ENCODE measurements at places on chromosomes 3 and 15.

DNA sequence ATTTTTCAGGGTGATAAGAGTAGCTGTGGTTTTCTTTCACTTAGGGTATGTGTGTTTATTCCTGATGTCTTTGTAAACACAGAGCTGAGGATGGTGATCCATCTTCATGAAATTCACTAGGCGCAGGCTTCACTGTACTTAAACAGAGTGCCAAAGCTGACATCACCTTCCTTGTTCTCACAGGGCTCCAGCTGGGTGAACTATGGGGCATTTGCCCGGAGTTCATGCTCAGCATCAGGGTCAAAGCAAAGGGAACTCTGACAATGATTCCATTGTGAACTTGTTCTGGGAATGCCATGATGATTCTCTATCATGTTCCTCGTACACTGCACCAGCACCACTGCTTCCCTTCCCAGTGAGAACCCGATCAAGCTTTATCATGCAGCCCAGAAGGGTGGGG is 184.8 kb upstream of the P2RY1 start:
- peak; percentile 27 for DNase-seq

- peak; percentile 92 for DNase-seq
Observed at GRCh38 chr3:117997201-117998049, 1037.2 kb downstream of the IGSF11 start.

- DNase-seq: peak; percentile 96
Observed at GRCh38 chr3:1087066-1087560, 5.7 kb upstream of the CNTN6 start.

DNA sequence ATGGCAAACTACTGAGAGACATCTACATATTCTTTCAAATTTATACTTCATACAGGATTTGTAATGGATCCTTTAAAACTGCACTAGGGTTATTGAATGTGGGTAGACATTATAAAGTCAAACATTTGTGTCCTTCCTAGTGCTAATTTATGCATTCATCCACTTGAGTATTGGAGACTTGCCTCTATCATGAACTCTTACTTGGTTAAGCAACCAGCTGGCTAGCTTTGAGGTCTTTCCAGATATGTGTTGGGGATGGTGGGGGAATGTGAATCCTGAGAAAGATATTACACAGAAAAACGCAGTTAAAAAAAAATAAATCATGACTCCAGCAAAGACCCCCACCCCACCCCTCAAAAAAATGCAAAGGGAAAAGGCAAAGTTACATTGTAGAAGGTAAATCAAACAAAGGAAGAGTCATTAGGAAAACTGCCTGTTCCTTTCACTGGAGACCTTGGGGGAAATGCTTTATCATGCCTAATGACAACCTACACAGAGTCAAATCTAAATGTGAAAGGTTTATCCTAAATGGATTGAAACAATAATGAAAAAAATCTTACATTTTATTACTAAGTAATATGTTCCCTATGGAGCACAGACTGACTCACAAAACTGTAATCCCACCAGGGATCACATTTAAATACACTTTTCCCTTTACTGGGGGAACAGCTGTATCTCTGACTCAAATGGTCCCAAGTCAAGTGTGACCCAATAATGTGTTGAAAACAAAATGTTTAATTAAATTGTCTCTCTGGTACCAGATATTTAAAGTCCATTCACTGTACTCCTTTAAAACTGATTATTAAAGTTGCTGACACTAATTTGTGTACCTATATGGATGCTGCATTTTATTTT is 522.3 kb downstream of the ROBO1 start:
- DNase-seq: no peak

GRCh38 chr15:28900041-28900891 is 14.5 kb downstream of the APBA2 start:
- DNase-seq: no peak

GRCh38 chr3:111581403-111582119 is 13.6 kb downstream of the ZBED2 start:
- DNase-seq: no peak
